ENCODE measurements at places on chromosomes 5 and 9. TPM values are rescaled to one million over a fixed set of nuclear protein-coding genes. Genes with fewer than 3 reads are reported as not detected.

The C5orf58 gene
- not detected for total RNA-seq

The PCDHA12 gene
- not detected for total RNA-seq

The DNAJC25 gene
- total RNA-seq, result 3.8 TPM

The NEURL1B gene
- total RNA-seq, result 0.12 TPM

The RASGEF1C gene
- total RNA-seq, result not detected

The ESM1 gene
- not detected for total RNA-seq

The FAF2 gene
- 41.3 TPM for total RNA-seq

The CHSY3 gene
- total RNA-seq, result not detected
